ENCODE measurements at places on chromosomes 16 and 17.
A peak's percentile ranks its signal among the peaks of the same experiment; 100 is the strongest.

DNA sequence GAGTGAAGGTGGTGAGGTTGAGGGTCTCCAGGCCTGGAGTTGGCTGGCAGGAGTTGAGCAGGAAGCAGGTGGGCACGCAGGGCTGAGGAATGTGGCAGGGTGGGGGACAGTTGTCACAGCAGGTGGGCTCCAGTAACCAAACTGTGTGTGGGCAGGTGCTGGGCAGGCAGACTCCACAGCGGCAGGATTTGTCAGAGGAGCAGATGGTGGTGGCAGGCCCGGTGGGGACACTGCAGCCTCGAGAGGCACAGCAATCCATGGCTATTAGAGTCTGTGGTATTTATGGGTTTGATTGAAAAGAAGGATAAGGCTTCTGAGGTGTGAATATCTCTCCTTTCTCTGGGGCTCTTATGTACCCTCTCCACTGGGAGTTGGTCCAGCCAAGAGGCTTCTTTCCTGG is at the start of gene KRTAP3-3:
KRTAP3-3 (minus strand) TSS at position 326 of the 400 bp plus-strand sequence; CDS start at position 259, 67 bp downstream.
- DNase-seq = no peak

DNA sequence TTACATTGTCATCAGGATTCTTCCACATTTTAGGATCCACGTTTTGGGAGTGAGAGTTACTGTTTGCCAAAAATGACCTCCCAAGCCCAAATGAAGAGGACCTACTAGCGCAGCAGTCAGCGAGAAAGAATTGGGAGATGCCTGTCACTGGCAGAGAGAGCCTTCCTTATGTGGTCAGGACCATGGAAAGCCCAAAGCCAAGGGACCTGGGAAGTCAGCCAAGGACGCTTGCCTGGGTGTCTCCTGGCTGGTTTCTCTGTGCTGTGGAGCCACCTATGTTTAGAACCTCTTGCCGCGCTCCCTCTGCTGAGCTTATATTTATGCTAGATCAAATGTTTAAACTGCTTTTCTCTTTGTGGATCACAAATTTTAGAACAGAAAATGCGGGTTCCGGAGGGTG is 24.9 kb upstream of the RHBDL3 start:
- no peak for DNase-seq

DNA sequence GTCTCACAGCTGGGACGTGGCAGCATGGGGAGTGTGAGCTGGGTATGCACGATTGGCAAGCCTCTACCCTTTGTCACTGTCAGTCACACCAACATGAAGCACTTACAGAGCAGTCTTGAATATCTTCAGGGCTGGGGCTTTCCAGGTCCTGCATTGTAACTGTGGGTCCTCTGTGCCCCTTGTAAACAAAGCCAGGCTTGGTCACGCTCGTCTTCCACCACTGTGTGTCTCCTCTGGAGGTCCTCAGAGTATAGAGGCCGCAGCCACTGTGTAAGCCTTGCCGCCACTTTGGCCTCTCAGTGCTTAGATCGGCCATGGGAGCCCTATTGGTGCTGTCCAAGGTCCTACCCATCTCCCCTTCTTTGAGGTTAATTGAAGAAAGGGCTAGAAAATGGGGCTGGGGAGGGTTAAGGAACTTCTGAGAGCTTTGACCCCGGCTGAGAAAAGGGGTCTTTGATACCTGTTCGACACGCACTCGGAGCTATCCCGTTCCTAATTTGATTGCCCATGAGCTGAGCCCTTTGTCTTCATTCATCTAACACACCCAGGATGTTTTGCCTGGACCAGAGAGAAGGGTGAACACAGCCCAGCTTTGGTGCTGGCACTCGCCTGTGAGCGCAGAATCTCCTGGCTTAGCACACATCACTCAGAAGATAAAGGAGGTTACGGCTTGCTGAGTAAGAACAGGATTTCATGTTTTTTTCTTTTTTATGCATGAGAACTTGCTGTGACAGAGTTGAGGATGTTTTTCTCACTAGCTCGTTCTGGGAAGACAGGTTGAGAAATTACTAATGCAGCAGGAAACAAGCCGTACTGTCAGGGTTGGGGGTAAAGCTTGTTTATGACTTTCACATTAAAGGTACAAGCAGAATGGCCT is 267.9 kb downstream of the CPPED1 start:
- DNase-seq = no peak

- DNase-seq = no peak
Measured at GRCh38 chr16:24002619-24003018, 166.8 kb downstream of the PRKCB start.

GRCh38 chr16:10877472-10877946 is 507 bp downstream of the CIITA start:
- DNase-seq = no peak

DNA sequence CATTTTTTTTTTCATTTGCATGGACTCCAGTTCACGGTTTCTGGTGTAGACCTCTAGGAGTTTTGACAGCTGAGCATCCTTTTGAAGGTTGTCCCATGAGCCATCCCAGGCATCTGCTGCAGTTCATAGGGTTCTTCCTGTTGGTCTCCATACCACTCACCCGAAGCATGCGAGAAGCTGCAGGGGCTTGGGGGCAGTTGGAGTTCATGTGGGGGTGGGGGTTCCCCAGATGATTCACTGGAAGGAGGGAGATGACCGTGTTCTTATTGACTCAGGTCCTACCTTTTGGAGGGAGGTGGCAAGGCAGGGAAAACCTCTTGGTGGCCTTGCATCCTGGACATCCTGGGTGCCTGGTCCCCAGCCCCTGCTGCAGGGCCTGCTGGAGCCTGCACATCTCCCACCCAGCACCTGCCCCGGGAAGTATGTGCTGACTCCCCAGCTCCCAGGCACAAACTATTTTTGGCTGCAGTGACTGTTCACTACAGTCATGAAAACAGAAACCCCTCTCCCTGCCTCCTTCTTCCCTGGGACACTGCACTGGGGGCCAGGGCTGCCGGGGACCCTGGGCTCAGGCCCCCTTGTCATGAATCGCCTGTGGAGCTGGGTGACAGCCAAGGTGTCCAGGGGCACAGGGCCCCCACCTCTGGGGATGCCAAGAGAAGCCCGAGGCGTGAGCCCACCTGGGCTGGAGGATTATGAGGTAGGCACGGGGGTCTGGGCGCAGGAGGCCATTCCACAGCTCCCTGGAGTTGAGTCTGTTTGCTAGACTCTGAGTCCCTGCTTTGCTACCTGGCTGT is 64.9 kb upstream of the LGALS9 start:
- DNase-seq = no peak

DNA sequence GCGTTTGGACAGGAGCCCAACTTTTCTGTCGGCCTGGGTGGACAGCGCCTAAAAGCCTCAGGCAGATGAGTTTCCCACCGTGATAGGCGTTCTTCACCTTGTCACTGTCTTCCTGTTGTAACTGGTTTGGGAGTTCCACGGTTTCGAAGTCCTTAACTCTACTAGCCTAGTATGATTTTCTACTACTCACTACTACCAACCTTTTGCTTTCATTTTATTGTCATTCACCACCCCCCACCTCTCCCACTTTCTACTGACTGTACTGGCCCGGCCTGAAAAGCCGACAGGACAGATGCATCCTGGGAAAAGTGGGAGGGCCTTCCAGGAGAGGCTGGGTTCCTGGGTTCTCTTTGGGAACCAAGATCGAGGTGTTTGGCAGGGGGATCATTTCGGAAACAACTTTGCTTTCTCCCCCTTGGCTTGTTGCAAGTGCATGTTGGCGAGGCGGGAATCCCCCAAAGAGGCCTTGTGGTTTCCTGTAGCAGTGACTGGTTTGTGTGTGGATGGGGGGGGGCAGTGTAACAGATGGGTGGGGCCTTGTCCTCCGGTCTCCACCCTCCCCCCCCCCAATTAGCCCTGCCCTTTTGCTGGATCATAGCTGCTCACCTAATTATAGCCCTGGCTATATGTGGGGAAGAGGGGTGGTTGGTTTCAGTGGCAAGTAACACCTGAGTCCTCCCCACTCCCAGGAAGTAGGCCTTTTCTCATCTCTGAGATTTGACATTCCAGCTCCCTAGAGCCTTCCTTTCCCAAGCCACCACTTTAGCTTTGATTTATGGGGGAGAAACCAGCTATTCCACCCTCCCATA is 1.4 kb downstream of the EIF5A start:
- peak; percentile 89 for DNase-seq

- DNase-seq = peak; percentile 41
Measured at GRCh38 chr16:75319513-75320411, 68.3 kb upstream of the BCAR1 start.

- no peak for DNase-seq
Measured at GRCh38 chr16:87264634-87265033, 52.6 kb downstream of the C16orf95 start.

- DNase-seq = no peak
Measured at GRCh38 chr17:5838661-5839300, 231.4 kb upstream of the WSCD1 start.

GRCh38 chr17:57355090-57355859 is 99.0 kb downstream of the MSI2 start:
- no peak for DNase-seq

DNA sequence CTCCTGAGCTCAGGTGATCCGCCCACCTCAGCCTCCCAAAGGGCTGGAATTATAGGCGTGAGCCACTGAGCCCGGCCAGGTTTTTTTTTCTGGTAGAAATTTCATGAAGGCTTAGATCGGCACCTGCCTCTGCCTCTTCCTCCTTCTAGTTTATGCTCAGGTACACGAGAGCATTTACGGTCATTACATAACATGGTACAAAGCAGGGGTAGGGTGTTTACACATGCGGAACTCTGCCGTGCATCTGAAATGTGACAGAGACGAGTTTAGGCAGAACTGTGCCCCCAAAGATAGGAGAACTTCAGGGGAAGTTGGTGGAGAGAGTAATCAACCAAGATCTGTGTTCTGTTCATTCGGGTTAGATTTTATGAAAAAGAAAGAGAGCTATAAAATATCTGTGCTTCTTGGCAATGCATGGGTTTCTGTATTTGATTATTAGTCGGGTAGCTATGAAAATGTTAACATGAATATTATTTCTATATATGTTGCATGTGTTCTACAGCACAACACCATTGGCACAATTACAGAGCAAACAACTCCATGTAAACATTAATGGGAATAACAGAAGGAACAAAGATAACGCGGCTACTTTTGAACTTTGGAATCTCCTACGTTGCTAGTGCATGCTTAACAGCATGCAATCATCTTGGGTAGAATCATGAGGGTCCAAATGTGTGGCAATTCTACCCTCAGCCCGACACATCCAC is 23.5 kb upstream of the MAP2K6 start:
- no peak for DNase-seq

DNA sequence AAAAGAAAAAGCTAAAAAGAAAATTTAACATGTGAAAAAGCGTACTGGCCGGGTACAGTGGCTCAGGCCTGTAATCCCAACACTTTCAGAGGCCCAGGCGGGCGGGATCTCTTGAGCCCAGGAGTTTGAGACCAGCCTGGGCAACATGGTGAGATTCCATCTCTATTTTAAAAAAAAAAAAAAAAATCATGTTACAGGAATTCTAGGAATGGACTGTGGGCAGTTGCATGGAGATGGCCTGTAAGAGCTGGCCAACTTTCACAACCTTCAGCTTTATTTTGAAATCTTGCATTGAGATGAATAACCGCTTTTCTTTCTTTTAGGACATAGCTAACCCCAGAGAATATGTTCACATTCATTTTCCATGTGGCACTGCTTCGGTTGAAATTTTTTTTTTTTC is 8.2 kb upstream of the CIAO3 start:
- DNase-seq = no peak

GRCh38 chr17:64380985-64381384 is 9.7 kb downstream of the PECAM1 start:
- no peak for DNase-seq

- no peak for DNase-seq
Measured at GRCh38 chr16:29815032-29815721, 775 bp upstream of the PAGR1 start.

GRCh38 chr17:54408731-54409130 is 491.9 kb upstream of the TOM1L1 start:
- no peak for DNase-seq

DNA sequence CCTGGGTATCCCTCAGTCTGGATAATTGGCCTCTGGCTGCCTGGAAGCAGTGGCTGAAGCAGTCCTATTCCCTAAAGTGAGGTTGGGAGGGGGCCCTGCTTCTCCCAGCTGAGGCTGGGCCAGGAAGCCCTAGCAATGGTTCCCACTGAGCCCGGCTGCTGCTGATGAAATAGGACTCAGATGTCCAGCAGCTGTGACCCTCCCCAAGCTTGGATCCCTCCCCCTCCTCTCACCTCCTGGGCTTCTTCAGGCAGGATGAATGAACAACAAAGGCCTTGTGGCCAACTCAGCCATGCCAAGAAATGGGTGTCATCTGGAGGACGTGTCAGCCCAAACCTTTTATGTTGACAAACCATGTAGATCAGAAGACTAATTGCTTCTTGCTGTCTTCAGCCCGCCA is 42.0 kb downstream of the AXIN2 start:
- no peak for DNase-seq

DNA sequence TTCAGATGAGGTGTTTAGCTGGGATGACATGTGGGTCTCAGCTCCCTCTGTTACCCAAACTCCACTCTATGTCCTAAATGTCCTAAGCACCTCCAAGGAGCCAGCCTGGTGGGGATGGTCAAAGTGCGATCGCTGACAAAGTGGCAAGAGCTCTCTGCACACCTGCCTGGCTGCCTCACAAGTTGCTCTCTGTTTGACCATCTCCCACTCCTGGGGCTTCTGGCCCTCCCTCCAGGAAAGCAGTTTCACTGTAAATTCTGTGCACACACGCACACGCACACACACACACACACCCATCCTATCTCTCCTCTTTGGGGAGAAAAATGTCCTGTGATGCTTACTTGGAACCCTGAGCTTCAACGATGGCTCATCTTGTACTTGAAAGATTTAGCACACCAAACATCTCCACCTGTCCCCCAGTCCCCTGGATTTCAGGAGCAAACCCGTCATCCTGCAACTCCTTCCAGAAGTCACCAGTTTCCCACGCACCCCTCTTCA is 1.7 kb downstream of the PITPNA start:
- DNase-seq = no peak

- DNase-seq = no peak
Measured at GRCh38 chr17:37605081-37605480, 4.1 kb downstream of the SYNRG start.

DNA sequence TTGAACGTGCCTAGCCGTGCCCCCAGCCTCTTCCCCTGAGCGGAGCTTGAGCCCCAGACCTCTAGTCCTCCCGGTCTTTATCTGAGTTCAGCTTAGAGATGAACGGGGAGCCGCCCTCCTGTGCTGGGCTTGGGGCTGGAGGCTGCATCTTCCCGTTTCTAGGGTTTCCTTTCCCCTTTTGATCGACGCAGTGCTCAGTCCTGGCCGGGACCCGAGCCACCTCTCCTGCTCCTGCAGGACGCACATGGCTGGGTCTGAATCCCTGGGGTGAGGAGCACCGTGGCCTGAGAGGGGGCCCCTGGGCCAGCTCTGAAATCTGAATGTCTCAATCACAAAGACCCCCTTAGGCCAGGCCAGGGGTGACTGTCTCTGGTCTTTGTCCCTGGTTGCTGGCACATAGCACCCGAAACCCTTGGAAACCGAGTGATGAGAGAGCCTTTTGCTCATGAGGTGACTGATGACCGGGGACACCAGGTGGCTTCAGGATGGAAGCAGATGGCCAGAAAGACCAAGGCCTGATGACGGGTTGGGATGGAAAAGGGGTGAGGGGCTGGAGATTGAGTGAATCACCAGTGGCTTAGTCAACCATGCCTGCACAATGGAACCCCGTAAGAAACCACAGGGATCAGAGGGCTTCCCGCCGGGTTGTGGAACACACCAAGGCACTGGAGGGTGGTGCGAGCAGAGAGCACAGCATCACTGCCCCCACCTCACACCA is 724 bp downstream of the GAA start:
- no peak for DNase-seq

GRCh38 chr17:55816532-55817396 is 65.9 kb downstream of the PCTP start:
- DNase-seq = no peak

GRCh38 chr17:83012868-83013778 is 66.3 kb upstream of the METRNL start:
- no peak for DNase-seq

- DNase-seq = no peak
Measured at GRCh38 chr16:10297341-10298006, 88.4 kb upstream of the ATF7IP2 start.

Measured in T-helper 2 cell (primary cell).